ENCODE measurements at places on chromosomes 4 and X.
A peak's percentile ranks its signal among the peaks of the same experiment; 100 is the strongest.

DNA sequence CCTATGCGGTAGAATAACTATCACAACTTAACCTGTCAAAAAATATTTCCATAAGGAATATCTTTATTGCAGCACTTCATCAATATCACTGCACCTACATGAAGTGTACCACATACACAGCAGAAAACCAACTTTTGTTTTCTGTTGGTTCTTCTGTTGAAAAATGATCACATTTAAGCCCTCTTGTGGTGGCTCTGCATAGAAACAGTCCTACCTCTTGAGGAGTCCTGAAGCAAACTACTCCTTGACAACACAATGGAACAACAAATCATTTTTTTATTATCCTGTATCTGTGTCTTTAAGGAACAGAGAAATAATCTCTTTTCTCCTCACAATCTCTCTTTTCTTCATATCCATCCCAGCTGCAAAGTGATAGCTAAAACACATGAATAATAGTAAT, 39.8 kb upstream of the ATOH1 start:
- DNase-seq: no peak

DNA sequence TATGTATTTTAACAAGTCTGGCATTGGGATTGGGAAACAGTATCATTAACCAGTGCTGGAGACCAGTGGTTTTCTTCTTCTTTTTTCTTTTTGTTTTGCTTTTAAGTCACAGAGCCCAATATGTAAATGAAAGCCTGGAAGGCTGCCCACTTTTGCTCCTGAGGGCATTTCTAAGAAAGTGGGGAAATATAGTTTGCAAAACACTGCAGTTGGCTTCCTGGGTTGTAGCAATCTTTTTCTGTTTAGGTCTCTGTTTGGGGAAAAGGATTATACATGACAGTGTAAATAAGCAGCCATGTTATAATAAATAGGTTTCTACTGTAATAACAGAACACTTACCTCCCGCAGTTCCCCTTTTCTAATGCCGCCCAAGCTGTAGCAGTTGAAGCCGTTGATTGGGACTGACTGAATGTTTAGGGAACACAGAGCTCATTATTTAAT, 105.5 kb downstream of the TMEM164 start:
- DNase-seq: peak; percentile 10

- DNase-seq: peak; percentile 23
Measured at GRCh38 chr4:39637586-39638353, 895 bp downstream of the SMIM14 start.

GRCh38 chr4:75371915-75372314, 142.3 kb downstream of the RCHY1 start:
- no peak for DNase-seq

DNA sequence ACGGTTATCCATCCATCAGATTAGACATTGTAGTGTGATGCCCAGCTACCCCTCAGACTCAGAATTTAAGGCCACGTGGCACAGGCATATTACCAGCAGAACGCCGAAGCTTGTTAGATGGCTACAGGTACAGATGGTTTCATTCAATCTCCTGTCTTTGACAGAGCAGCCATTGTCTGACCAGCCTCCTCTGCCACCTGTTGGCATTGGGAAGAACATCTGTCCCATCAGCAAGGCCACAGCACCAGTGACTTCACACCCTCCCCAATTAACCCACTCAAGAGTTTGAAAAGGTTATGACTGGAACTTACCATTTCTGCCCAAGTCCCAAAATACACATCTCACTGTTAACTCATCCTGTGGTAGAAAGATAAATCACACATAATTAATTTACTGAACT, 22.0 kb upstream of the PHKA2 start:
- DNase-seq: no peak

- DNase-seq: no peak
Measured at GRCh38 chr4:164802301-164802901, 48.5 kb downstream of the SMIM31 start.

GRCh38 chr4:26044524-26044923, 130.5 kb downstream of the SMIM20 start:
- no peak for DNase-seq

- DNase-seq: no peak
Measured at GRCh38 chrX:18701621-18702361, 5.7 kb upstream of the PPEF1 start.

GRCh38 chr4:125826801-125827695, 512.3 kb downstream of the FAT4 start:
- DNase-seq: no peak

DNA sequence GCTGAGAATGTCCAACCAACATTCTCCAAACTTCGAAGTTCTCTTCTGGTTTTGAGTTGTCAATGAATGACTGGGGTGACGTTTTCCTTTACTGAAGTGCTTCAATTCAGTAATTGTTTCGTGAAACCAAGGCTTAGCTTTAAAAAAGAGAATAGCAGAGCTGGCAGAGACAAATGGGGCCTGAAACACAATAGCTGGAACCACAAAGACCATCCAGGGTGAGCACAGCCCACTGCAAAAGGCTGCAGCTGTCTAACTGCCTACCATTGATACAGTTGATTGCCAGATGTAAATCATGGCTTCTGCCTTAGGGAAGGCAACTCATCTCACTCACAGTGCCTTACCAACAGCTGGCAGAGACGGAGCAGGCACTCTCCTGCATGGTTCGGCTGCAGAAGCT, 78.7 kb upstream of the ZNF518B start:
- no peak for DNase-seq

GRCh38 chr4:185849664-185850550, 37.9 kb upstream of the SORBS2 start:
- no peak for DNase-seq

DNA sequence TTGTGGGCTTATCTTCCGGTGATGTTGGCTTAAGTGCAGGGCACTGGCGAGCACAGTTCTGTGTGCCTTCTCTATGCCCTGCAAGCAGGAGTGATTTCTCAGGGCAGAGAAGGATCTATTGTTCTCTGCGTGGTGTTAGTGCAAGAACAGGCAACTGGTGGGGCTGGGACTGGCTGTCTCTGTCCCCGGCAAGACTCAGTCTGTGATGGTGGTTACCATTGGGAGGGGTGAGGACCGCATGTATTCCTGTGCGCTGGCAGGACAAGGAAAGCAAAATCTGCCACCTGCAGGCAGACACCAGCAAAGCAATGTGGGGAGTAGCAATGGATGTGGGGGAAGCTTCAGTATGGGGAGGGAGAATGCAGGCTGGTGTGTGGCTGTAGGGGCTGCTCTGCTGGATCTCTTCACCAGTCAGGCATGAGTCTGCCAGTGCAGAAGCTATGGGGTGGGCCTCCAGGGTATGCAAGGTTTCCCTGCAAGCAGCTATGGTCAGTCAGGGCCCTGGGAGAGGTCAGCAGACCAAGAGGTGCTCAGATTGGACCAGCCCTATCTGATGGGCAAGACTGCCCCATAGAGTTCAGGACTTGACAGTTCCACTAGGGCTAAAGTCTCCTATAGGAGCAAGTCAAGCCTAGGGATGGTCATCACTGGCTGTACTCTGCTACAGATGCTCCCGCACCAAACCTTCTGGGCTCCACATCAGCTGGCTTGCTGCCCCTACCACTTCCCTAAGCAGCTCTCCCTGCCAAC, 16.8 kb downstream of the PF4 start:
- DNase-seq: no peak
